Right ventricle myocardium superior (tissue), 1 donor: ENCODE measurements at places on chromosomes 16 and 17. TPM values are rescaled to one million over a fixed set of nuclear protein-coding genes. Genes with fewer than 3 reads are reported as not detected.

DNA sequence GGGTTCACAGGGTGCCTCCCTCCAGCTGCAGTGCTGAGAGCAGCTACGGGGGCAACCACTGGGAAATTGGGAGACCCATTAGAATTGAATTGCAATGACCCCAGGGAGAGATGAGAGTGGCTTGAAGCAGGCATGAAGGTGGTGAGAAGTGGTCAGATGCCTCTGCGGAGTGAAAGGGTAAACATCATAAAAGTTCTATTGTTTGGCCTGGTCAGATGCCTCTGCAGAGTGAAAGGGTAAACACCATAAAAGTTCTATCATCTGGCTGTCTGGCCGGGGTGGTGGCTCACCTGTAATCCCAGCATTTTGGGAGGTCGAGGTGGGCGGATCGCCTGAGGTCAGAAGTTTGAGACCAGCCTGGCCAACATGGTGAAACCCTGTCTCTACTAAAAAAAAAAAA lies 53.5 kb downstream of the TNFRSF13B start:
- no peak for DNase-seq

The USH1G gene
- not detected for total RNA-seq

The PYY gene
- not detected for total RNA-seq

The SHBG gene
- 0.54 TPM for total RNA-seq

The RNU2-1 gene
- total RNA-seq, result 9,490 TPM

GRCh38 chr17:7740481-7741001 lies 23.0 kb downstream of the DNAH2 start:
- DNase-seq, result peak; percentile 53

GRCh38 chr16:85403693-85404092 lies 209.4 kb upstream of the GSE1 start:
- DNase-seq, result no peak

GRCh38 chr17:34713687-34714086 lies 134.3 kb downstream of the TMEM132E start:
- no peak for DNase-seq

The CTRB1 gene
- total RNA-seq, result not detected

DNA sequence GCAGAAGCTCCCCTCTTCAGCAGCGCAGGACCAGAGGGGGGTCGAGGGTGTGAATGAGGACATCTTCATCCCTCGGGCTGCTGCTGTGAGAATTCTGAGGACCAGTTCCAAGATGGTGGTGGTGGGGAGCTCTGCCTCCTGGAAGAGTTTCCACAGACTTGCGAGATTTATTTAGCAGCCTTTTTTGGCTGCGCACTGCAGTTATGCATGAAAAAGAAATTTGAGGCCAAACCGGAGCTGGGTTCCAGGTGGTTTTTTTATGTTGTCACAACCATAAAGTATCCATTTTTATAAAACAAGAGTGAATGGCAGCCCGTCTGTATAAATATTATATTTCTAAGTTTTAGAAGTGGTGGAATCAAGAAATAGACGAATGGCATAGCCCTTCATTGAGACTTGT lies 76.9 kb upstream of the CLEC18A start:
- DNase-seq, result no peak

DNA sequence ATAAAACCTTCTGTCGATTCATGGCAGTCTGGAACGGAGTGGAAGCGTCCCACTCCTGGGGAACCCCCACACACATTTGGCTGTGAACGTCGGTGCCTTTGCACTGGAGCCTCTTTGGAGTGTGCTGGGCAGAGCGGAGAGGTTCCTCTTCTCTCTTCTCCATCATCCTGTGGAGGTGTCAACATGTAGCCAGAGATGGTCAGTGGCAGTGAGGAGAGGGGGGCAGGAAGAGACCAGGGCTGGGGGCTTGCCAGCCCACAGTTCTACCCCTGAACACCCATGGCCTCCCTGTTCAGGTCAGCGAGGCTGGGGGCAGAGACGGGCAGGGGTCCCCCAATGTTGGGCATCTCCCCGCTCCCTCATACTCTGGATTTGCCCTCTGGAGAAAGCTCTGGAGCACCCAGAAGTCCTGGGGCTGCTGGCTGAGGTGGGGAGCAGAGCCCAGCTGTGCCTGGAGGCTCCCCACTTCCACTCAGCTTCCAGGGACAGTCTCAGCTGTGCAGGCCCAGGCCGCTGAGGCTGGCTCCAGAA lies 223.7 kb downstream of the SEC14L1 start:
- DNase-seq, result peak; percentile 18

GRCh38 chr16:85429776-85430522 lies 183.2 kb upstream of the GSE1 start:
- peak; percentile 24 for DNase-seq
